ENCODE measurements at places on chromosomes 1 and 21.

DNA sequence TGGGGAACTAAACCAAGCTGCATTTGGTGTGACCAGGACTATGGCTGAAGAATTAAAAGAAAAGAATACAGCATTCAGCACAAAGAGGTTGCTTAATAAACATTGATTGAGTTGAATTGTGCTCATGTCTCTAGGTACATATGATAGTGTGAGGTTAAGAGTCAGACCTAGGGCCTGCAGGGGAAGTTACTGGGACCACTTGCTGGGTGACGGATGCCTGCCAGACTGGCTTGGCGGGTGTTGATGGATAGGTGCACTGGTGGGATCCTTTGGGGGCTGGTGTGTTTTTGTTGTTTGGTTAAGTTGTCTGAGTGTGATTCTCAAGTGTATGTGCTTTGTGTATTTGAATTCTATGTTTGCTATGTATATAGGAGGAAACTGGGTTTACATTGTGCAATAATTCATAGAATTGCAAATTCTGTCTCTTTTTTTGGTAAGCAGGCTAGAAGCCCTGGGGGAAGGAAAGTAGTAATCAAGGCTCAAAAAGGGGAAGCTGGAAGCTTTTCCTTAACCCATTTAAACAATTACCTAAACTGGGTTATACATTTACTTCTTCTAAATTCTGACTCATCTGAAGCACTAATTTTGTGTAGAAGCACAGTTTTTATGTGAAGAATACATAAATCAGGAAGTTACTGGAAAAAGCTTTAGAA lies 1.8 kb downstream of the CD101 start:
- DNase-seq: no peak

DNA sequence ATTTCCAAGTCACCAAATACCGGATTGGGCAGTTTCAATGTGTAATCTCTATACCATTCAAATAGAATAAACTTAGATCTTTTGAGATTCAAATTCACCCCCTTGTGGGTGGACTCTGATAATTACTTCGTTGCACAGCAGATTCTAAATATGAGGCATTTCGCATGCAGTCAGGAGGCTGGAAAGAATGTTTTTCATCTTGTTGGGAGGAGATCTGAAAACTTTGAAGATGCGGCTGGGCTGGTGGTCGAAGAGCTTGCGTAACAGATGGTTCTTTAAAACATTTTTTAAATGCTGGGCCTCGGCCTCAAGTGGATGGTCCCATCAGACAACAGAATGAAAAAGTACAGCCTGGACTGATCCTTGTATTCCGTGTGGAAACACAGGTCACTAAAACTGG lies 10.4 kb downstream of the NR5A2 start:
- no peak for DNase-seq

DNA sequence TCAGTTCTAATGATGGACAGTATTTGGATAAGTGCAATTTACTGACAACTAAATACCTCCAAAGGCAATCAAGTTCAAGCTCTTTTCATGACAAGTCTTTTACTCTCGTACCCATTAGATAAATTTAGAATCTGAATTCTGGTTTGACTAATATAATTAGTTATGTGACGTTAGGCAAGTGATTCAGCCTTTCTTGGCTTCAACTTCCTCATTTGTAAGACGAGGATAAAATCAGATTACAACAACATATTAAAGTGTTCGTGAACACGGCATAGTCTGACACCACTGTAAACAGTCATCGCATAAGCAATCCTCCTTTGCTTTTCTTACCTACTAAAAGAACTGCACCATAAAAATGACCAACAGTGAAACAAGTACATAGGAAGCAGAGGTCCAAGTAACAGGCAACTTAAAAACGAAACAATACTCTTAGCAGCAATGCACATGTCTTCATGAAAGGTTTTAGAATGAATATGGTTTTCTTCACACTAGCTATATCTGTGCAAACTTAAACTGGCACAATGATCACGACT lies 25.7 kb downstream of the COA6 start:
- DNase-seq: no peak

GRCh38 chr21:44853601-44854390 lies 19.7 kb downstream of the PTTG1IP start:
- DNase-seq: no peak

GRCh38 chr1:14372526-14372925 lies 226.0 kb upstream of the KAZN start:
- DNase-seq: no peak

DNA sequence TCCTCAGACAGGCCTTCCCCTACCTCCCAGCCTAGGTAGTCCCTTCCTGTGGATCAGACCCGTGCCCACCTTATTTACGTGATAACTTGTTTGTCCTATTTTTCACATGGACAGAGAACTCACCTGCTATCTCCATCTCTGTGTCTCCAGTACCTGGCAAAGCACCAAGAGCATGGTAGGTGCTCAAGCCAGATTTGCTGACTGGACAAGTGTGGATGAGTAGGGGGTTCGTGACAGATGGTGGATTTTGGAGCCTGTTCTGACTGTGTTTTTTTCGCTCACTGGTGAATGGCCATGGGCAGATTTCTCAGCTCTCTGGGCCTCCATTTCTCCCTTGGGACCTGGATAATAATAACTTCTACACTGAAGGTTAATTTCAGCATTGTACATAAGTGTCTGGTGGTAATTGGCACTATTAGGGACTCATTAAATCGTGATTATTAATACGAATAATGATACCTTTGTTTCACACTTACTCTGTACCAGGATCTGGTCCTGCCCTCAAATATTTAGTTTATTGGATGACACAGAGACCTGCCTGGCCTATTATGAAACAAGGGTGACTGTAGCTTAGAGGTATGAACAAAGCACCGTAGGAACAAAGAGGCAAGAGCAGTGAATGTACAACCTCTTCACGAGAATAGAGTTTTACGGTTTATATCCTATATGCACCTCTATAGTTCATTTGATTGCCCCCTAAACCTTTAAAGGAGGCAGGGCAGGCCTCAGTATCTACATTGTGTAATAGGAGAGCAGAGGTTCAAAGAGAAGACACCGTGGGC lies 24.5 kb upstream of the SLC26A9 start:
- DNase-seq: no peak

- DNase-seq: no peak
Measured at GRCh38 chr1:202156590-202156989, 3.8 kb downstream of the PTPN7 start.
